ENCODE measurements at places on chromosomes 4 and X. TPM values are rescaled to one million over a fixed set of nuclear protein-coding genes. Genes with fewer than 3 reads are reported as not detected.

DNA sequence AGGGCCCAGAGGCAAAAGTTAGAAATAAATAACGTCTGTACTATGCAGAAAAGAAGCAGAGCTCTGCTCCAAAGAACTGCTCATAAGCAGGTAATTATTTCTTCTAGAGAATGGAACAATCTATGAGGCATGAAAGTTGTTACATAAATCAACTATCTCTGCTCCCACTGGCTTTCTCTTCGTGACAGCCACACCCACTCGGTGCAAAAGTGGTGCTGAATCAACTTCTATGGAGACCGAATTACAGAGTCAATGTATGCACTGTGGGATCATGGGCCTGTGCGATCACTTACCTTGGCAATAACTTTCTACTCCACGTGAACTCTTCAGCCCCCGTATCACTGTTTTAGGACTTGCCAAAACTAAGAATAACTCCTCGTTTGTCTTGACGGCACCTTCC, 99.4 kb upstream of the ATXN3L start:
- H3K36me3 ChIP-seq = no peaks in the 10 kb centered on the region
- H3K27me3 ChIP-seq = no peaks in the 10 kb centered on the region
- H3K27ac ChIP-seq = no peak overlapping the region
- no peaks in the 10 kb centered on the region for H3K4me1 ChIP-seq
- no peak overlapping the region for H3K4me3 ChIP-seq

- no peak overlapping the region for H3K4me3 ChIP-seq
- no peaks in the 10 kb centered on the region for H3K4me1 ChIP-seq
- H3K36me3 ChIP-seq = no peaks in the 10 kb centered on the region
- no peak overlapping the region for H3K27ac ChIP-seq
- no peaks in the 10 kb centered on the region for H3K27me3 ChIP-seq
Measured at GRCh38 chrX:1325515-1326116, 11.0 kb upstream of the IL3RA start.

GRCh38 chrX:50067435-50068284, 133.1 kb downstream of the AKAP4 start:
- H3K27ac ChIP-seq = no peak overlapping the region
- H3K4me1 ChIP-seq = no peaks in the 10 kb centered on the region
- H3K36me3 ChIP-seq = no peaks in the 10 kb centered on the region

GRCh38 chr4:16738558-16738957, 159.9 kb downstream of the LDB2 start:
- DNase-seq = no peak
- no peak overlapping the region for H3K4me3 ChIP-seq
- no peaks in the 10 kb centered on the region for H3K4me1 ChIP-seq
- no peaks in the 10 kb centered on the region for H3K36me3 ChIP-seq
- H3K27me3 ChIP-seq = no peaks in the 10 kb centered on the region

GRCh38 chr4:75142850-75143249, 209.9 kb downstream of the PARM1 start:
- H3K27me3 ChIP-seq = no peaks in the 10 kb centered on the region
- no peaks in the 10 kb centered on the region for H3K4me1 ChIP-seq
- H3K4me3 ChIP-seq = no peak overlapping the region
- no peak for DNase-seq
- H3K27ac ChIP-seq = no peak overlapping the region

DNA sequence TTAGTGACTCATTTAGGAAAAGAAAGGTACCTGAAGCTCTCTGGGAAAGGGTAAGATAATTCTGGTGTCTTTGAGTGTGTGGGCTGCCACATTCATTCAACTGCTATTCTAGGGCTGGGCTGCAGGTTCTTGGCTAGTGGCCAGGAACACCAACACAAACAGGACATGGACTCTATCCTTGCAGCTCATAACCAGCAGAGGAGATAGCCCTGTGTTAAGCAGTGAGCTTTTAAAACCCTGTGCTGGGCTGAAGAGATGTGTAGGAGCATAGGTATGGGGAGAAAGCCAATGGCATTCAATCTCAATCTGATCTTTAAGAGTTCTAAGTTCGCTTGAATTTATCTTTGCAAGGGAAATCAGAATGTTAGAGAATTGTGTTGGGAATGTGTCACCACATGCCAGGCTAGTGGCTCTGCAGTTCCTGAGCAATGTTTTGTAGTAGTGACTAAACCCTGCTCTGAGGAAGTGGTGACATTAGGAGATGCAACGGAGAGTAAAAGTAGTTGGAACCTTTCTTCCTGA, 39.2 kb downstream of the SGMS2 start:
- no peaks in the 10 kb centered on the region for H3K27me3 ChIP-seq
- no peak for DNase-seq
- no peak overlapping the region for H3K4me3 ChIP-seq
- no peaks in the 10 kb centered on the region for H3K4me1 ChIP-seq
- no peak overlapping the region for H3K27ac ChIP-seq
- no peaks in the 10 kb centered on the region for H3K36me3 ChIP-seq

SLC10A7 gene
- 10.6 TPM for total RNA-seq

MAGEB2 gene
- total RNA-seq = not detected

Measured in ovary (tissue), 10 donors.